ENCODE measurements at places on chromosomes 16 and 17.

- no peak for DNase-seq
These were observed 28.8 kb upstream of the ACSF3 start for GRCh38 chr16:89064606-89065457.

GRCh38 chr17:41518031-41518430, 659 bp downstream of the KRT15 start:
- DNase-seq = no peak

GRCh38 chr16:30605158-30605557, 5.0 kb downstream of the ZNF689 start:
- no peak for DNase-seq

DNA sequence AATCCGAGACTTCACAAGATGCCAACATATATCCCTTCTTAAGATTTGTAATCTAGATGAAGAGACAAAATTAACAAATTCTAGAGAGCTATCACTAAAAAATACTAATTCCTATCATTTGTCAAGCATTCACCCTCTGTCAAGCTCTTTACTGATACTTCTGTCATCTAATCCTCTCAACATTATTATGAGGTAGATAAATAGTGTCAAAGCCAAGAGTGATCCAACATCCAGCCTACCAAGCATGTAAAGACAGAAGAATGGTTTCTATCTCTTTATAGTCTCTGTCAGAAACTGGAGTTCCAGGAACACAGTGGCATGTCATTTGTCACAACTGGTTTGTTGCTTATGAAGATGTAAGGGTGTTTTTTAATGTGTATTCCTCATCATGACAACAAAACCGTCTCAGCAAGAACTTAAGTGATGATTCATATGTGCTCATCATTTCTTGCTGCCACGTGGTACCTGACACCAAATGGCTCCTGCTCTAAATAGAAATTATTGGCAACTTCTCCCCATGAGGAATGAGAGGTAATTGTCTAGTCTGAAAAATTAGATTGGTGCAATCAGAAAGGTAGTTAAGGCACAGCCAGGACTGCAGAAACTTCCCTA, 196.8 kb downstream of the TOX3 start:
- no peak for DNase-seq

- no peak for DNase-seq
These were observed 18.7 kb upstream of the ADGRG1 start for GRCh38 chr16:57609541-57610401.

GRCh38 chr17:27400991-27401390, 55.3 kb upstream of the KSR1 start:
- DNase-seq = no peak

- no peak for DNase-seq
These were observed 6.6 kb upstream of the TMEM204 start for GRCh38 chr16:1526608-1527555.

DNA sequence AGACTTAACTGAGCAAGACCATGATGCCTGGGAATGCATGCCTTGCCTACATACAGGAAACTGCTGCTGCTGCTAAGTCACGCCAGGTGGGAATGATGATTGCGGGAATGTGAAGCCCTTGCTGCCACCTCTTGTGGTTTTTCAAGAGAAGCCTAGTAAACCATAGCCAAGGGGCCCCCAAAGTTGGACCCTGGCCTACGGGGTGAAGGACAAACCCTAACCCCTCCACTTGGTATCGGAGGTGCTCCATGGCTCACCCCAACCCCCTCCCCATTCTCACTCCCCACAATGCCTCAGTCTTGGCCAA, 233.9 kb downstream of the ZNF423 start:
- DNase-seq = no peak

DNA sequence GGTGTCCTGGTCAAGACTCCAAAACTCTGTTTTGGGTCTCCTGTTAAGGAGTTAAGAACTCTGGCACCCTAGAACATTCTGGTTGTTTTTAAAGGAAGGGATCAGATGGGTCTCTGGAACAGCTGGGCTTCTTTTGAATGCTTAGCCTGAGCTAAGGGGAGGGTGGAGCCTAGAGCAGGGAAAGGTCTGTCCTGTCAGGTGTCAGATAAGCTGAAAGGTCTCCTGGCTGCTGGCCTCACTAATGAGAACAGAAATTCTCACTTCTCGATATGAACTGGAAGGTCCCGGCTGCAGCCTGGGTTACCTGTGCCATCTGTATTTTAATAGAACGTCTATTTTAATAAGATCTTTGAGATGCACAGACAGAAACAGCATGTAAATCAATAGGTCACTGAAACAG, 69.0 kb downstream of the RAP1GAP2 start:
- no peak for DNase-seq

GRCh38 chr17:77235370-77235941, 94.7 kb downstream of the SEC14L1 start:
- peak; percentile 38 for DNase-seq

- DNase-seq = peak; percentile 98
These were observed 304.4 kb downstream of the HS3ST3B1 start for GRCh38 chr17:14605267-14605599.

GRCh38 chr17:69111794-69112193, 29.9 kb downstream of the ABCA6 start:
- no peak for DNase-seq

- no peak for DNase-seq
These were observed 92.7 kb downstream of the ABCC1 start for GRCh38 chr16:16042076-16042475.

DNA sequence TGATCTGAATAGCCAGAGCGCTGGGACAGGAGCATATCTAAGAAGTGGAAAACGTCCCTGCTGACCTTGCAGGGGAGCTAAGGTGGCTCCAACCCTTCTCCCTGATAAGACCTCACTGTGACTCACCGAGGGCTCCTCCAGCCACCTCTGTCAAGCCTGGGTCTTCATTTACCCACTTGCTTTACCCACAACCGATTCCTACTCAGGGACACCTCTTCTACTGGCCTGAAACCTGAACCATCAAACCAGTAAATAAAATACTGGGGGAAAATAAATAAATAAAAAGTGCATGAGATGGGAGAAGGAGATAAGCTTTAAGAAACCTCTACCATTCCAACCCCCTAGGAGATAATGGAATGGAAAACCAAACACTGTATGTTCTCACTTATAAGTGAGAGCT, 80.2 kb upstream of the ALOX12 start:
- DNase-seq = no peak

GRCh38 chr17:10018461-10018891, 113.4 kb upstream of the RCVRN start:
- DNase-seq = peak; percentile 92

DNA sequence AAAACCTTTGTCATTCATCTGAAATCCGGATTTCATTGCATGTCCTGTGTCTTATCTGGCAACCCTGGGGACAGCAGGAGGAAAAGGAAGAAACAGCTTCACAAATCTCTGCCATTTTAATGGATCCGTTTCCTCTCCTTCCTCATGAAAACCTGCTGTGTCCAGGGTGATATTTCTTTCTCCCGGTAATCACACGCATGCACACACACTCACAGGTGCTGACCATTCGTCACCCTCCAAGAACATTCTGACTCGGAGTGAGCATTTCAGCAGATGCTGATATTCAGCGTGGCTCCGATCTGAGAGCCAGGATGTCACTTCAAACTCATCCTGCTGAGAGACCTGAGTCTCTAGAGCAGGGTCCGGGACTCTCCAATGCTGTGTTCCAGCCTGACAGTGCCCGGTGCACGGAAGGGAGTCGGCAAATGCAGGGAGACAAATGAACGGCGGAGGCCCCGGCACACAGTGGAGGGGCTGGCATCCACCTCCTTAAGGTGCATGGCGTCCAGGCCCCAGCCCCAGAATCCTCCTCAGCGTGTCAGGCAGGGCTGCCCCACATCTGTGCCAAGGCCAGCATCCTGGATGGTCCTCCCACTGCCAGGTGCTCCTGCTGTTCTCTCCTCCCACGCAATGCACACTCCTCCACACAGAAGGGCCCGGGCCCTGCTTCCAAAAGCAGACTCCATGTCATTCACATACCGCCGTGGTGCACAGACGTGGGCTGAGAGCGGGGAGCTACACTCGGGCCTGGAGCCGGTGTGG, 70.7 kb downstream of the RBFOX3 start:
- DNase-seq = no peak

DNA sequence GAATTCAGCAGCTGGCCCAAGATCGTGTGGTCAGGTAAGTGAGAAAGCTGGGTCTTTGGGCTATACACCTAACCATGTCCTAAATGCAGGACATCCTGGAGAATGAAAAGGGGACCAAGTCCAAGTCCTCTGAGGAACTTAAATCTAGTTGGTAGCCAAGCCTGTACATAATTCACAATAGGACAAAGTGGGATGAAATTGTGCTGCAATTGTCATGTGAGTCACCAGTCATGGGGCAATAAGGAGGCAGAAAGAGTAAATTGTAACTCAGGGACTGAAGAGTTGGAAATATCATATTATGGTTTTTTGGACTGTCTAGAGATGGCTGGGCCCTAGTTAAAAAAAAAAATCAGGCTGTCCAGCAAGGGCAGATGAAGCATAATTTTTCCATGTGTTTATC, 202.6 kb downstream of the CYLD start:
- peak; percentile 11 for DNase-seq

DNA sequence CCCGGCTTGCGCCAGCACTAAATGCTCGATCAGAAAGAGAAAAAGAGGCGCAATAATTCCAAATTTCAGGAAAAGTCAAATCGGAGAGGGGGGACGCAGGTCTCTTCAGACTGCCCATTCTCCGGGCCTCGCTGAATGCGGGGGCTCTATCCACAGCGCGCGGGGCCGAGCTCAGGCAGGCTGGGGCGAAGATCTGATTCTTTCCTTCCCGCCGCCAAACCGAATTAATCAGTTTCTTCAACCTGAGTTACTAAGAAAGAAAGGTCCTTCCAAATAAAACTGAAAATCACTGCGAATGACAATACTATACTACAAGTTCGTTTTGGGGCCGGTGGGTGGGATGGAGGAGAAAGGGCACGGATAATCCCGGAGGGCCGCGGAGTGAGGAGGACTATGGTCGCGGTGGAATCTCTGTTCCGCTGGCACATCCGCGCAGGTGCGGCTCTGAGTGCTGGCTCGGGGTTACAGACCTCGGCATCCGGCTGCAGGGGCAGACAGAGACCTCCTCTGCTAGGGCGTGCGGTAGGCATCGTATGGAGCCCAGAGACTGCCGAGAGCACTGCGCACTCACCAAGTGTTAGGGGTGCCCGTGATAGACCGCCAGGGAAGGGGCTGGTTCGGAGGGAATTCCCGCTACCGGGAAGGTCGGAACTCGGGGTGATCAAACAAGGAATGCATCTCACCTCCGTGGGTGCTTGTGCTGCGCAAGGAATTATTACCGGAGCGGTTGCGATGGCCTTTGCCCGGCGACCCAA, 4.0 kb upstream of the DLX4 start:
- no peak for DNase-seq

GRCh38 chr16:559411-560203, 587 bp upstream of the PRR35 start:
- no peak for DNase-seq

DNA sequence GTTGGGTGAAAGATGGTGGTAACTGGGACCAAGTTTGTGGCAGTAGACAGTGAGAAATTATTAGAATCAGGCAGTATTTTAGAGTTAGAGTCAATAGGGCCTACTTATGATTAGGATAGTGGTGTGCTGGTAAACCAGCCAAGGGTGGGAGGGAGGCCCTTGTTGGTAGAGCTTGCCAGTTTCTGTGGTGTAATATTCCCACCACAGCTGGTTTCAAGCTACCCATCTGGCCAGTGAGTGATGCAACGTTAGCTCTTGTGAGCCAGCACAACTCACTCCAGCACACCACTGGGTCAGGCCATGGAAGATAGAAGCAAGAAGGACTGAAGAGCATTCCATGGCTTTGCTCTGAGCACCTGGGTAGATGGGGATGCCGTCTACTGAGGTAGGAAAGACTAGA, 34.9 kb downstream of the GNAO1 start:
- DNase-seq = peak; percentile 70

DNA sequence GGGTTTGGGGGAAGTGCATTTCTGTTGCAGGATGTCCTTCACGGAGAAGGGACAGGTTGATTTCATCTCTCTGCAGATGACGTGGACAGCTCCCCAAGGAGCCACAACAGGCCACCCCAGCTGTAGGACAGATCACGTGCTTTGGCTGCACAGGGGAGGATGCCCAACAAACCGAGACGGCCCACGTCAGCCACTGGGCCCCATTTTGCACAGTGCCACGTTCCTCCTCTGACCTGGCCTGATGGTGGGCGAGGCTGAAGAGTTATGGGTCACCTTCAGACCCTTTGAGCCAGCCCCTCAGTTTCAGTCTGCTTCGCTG, 9.0 kb upstream of the RHBDL3 start:
- no peak for DNase-seq

DNA sequence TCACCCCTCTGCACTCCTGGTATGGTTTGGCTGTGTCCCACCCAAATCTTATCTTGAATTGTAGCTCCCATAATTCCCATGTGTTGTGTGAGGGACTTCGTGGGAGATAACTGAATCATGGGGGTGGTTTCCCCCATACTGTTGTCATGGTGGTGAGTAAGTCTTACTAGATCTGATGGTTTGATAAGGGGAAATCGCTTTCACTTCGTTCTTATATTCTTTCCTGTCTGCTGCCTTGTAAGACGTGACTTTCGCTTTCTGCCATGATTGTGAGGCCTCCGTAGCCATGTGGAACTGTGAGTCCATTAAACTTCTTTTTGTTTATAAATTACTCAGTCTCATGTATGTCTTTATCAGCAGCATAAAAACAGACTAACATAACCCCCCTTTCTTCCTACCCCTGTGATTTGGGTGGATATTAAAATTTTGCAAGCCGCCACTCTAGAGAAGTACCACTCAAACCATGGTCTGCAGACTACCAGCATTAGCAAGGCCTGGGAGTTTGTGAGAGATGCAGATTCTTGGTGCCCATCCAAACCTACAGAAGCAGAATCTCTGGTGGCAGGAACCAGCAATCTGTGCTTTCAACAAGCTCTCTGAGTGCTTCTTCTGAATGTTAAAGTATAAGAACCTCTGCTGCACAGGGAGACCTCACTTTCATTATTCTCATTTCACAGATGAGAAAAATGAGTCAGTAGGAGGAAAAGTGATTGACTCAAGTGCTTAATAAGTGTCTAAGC, 999.5 kb upstream of the EEF2KMT start:
- DNase-seq = no peak

DNA sequence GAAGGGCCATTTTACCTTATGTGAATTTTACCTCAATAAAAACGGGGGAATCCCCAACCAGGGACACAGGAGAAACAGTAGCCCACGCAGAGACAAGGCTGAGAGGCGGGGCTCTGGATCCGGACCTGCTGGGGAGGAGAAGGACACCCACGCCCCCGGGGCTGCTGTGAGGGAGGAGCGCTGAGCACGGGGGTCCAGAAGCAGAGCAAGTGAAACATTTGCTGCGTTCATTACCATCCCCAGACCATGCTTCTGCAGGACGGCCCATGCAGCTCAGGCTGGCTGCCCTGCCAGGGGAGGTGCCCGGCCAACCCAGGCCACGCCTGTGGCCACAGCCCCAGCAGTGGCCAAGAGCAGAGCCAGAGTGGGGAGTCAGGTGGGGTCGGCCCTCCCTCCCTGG, 50.0 kb downstream of the KCNJ18 start:
- no peak for DNase-seq

Data from NB4 (cell line).